ENCODE measurements at places on chromosomes 11 and 22.
A peak's percentile ranks its signal among the peaks of the same experiment; 100 is the strongest.

DNA sequence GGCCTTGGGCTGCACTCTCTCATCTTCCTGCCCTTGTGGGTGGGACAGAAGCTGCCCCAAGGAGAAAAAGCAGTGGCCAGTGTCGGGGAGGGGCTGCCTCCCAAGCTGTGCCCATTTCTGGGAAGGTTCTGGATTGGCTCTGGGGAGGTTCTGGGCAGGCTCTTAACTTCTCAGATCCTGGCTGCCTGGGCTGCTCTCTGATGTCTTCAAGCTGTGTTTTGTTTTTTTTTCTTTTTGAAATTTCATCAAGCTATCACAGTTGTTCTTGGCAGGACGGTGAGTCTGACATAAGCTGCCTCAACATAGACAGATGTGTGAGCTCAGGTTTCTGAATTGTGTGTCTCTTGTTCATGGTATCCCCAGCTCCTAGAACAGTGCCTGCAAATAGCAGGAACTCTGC is 1032.0 kb downstream of the BRD1 start:
- no peak for DNase-seq

DNA sequence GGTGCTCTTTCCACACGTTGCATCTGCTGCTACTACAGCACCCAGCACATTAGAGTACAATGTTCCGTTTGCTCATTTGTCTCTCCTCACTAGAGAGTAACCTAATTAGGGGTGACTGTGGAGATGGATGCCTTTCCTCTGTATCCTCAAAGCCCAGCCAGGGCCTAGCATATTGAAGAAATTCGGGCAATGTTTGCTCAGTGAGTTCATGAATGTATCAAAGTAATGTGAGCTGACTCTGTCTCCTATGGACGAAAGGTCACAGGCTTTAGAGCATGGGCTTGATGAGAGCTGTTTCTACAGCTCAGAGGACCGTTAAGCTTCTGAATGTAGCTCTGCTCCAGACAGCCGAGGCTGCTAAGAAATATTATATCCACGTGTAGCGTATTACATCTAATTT is 67.5 kb downstream of the C11orf58 start:
- no peak for DNase-seq

DNA sequence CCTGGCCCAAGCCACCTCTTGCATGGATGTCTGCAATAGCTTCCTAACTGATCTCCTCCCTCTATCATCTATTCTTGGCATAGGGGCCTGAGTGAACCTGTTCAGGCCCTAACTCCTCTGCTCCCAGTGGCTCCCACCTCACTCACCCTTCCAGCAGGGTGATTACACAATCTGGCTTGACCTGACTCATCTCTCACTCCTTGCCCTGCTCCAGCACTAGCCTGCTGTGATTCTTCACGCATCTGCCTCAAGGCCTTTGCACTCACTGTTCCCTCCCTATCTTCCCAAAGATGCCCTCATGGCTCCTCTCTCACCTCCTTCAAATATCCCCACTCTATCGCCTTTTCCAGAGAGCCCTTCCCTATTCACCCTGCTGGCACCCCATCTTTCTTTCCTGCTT is 10.5 kb downstream of the SCN4B start:
- DNase-seq: no peak

GRCh38 chr11:124739479-124740276 is at the start of gene NRGN:
NRGN (plus strand) TSS chr11:124739942; CDS start chr11:124740085, 143 bp downstream.
- DNase-seq: peak; percentile 80

DNA sequence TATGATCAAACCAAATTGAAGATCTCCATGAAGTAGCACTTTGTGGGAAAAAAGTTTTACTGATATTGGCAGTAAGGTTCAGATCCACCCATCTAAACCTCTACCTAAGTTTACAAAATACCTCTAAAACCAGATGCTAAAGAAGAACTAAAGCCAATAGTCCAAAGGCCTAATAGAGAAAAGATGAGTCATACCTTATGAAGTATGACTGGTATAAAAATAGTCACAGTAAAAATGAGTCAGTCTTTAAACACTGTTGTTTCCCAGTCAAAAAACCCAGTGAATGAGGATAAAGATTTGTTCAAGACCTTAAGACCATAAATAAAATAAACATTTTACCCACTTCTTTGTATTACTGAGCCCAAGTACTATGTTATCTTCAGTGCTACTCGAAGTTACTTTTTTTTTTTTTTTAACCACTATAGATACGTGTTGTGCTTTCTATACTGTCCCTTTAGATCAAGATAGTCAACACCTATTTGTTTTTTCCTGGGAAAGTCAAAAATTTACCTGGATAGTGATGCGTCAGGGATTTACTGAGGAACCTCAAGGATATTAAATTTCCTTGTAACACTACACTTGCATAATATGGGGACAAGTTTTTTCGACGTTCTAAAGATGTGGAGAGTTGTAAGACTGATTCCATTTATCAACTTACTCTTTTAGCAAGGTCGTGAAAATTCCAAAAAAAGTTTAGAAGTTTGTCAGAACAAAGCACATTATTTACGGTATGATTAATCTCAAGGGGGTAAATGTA is 87.3 kb downstream of the CCDC73 start:
- DNase-seq: no peak

DNA sequence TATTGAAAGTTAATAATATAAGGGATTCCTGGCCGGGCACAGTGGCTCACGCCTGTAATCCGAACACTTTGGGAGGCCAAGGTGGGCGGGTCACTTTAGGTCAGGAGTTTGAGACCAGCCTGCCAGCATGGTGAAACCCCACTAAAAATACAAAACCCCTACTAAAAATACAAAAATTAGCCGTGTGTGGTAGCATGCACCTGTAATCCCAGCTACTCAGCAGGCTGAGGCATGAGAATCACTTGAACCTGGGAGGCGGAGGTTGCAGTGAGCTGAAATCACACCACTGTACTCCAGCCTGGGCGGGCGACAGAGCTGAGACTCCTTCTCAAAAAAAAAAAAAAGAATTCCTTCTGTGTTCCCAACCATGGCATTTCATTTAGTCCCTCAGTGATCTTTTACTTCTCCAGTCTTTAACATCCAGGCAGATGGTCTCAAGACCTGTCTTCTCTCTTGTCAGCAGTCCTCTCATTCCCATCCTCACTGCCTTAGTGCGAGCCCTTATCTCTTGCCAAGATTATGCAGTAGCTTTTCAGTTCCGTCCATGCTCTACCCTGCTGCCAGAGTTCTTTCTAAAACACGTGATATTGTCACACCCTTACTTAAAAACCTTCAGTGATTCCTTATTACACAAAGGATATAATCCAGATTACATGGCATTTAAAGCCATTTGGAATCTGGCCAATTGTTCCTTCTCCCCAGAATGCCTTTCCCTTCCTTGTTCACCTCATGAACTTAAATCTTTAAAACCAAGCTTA is 17.9 kb downstream of the RTN3 start:
- no peak for DNase-seq

DNA sequence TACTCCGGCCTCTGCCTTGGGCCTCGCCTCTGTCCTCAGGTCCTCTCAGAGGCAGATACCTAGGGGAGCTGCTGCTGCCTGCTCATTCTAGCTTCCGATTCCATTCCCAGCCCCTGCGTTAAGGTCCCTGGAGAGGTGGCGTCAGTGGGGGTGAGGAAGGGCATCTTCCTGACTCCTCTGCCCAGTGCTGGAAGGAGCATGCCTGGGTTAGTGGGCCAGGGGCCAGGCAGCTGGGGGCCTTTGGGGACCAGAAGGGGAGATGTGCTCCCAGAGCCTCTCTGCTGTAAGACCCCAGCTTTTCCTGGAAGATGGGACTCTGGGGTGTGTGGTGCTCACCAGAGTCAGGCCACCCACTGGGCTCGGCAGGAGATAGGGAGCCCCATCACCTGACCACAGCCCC is 3.6 kb upstream of the MYO7A start:
- DNase-seq: no peak

DNA sequence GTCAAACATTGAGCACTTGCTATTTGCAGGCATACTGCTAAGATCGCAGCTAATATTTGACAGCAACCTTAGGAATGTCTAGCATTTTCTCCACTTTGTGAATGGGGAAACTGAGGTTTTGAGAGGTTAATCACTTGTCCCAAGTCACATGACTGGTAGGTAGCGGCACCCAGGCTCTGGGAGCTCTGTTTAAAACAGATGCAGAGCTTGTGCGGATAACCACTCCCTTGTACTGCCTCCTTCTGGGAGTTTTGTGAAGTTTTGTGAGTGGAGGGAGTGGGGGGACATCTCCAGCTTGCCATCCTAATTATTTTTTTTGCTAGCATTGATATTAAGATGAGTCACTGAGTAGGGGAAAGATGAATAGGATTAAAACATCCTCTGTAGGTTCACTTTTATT is 134.7 kb downstream of the GRIK4 start:
- no peak for DNase-seq

DNA sequence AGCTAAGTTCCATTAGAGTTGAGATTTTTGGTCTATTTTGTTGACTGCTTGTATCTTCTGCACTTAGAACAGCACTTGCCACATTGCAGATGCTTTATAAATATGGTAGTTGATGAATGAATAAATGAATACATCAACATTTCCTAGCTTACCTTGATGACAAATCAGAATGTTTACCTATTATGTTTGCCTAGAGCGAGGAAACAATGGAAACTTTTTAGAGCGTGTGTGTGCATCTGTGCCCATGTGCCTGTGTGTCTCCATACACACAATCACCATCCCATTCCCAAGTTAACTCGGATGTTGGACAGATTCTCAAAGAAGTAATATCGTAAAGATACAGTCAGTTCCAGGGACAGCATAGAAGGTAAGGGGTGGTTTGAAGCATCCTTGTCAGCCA is 139.1 kb downstream of the DBX1 start:
- no peak for DNase-seq

DNA sequence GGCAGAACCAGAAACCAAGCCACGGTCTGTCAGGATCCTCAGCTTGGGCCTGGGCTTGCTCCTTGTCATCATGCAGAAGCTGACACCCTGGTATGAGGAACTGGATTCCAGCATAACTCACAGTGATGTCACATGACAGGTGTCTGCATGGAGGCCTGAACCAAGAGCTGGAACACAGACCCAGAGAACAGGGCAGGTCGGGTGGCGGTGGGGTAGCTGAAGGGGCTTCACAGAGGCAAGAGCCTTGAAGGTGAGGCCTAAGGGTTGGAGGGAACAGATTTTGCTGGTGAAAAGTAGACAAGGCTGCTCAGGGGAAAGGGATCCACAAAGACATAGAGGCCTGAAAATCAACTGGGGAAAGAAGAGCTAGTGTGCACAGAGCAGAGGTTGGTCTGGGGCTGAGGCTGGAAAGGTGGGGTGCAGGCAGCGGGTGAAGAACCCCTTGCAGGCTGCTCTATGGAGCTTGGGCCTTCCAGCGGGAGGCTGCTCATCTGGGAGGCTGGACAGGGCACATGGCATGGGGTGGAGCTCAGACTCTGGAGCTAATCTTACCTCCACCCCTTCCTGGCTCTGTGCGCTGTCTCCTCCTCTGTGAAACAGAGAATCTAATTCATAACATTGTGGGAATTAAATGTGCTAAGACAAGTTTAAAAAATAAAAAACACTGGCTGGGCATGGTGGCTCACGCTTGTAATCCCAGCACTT is 18.4 kb upstream of the RPS3 start:
- no peak for DNase-seq

GRCh38 chr11:65468874-65469333 is 29.9 kb upstream of the MALAT1 start:
- DNase-seq: peak; percentile 80

- no peak for DNase-seq
Observed at GRCh38 chr11:131430473-131431208, 60.2 kb downstream of the NTM start.

DNA sequence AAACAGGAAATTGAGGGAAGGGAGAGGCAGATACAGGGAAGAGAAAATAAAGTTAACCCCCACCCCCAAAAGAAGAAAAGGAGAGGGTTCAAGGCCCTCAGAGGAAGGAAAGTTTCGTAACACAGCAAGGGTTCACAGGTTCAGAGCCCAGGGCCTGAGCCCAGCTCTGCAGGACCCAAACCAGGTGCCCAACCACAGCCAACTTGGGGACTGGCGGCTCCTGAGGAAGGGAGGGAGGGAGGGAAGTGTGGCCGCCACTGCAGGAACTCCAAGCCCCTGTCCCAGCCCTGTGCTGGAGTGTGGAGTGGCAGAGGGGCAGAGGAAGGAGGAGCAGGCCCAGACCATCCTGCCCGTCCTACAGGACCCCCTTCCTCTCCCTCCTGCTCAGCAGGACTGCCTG is 59.2 kb downstream of the ELFN2 start:
- no peak for DNase-seq

DNA sequence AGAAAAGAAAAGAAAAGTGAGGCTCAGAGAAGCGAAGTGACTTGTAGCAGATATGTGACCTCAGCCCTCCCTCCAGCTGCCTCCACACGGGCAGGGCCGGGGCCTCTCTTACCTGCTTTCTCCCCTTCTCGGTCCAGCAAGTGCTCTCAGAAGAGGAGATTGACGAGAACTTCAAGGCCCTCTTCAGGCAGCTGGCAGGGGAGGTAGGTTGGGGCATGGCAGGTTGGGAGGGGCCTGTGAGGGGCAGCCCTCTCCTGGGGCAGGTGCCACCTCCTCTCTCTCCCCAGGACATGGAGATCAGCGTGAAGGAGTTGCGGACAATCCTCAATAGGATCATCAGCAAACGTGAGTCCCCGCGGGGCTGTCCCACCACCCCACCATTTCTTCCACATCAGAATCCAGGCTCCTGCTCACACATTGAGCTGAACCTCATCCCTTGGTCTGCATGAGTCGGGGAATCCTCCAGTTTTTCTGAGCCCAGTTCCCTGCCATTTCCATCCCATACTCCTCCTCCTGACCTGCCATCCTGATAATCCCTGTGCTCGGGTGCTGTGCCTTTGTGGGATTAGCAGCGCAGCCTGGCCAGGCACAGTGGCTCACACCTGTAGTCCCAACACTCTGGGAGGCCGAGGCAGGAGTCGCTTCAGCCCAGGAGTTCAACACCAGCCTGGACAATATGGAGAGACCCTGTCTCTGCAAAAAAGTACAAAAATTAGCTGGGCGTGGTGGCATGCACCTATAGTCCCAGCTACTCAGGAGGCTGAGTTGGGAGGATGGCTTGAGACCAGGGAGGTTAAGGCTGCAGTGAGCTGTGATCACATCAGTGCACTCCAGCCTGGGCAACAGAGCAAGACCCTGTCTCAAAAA is 26.4 kb downstream of the CAPN1 start:
- DNase-seq: no peak

DNA sequence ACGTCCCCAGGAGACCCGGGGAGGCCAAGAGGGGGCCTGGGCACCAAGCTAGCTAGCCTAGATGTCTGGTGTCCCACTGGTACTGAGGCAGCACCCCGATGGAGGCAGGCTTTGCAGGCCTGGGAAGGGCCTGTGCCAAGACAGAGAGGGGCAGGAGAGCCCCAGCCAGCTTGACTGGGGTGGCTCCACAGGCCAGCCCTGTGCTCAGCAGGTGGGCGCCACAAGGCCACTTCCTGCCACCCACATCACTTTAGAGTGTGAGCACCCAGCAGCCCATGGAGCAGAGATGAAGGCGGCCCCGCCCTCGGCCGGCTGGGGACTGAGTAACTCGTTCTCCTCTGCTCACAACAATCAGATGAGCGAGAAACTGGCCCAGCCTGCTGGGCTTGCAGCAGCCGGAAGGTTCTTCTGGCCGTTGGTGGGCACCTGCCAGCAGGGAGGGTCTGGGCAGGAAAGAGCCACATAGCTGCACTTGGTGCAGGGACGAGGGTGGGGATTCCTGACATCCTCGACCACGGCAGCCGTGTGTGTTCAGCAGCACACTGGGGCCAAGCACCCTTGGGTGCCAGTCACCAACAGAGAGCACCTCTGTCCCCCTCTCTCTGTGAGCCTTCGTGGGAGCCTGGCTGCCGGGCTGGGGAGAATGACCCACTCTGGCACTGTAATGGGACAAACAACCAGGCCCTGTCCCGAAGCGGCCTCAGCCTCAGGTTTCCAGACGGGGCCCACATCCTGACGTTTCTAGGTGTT is 7.6 kb downstream of the OSBPL5 start:
- DNase-seq: peak; percentile 52
